Fibroblast of skin of right quadriceps (primary cell): ENCODE measurements at places on chromosomes 11 and 22.

DNA sequence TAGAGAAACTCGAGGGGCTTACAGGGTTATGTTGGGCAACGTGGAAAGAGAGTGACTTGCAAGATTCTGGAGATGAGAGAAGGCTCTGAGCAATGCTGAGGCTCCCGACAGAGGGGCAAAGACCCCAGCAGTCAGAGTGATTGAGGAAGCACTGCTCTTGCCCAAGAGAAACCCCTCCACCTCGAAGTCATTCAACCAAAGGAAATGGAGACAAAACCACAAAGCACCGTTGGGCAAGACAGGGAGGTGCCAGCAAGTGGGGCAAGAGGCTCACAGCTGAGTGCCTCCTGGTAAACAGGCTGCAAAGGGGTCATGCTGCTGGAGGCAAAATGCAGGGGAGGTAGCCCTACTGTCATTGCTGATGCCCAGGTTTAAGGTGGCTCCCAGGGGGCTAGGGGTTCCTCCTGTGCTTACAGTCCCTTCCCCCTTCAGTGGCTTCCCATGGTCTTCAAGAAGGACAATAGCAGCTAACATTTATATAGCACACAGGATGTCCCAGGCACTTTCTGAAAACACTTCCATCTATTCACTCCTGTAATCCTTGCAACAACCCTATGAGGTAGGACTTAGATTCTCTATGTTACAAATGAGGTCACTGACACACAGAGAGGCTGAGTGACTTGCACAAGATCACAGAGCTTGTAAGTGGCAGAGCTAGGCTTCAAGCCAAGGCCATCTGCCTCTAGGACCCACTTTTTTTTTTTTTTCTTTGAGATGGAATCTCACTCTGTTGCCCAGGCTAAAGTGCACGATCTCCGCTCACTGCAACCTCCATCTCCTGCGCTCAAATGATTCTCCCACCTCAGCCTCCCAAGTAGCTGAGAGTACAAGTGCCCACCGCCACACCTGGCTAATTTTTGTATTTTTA lies 18.1 kb upstream of the MYH9 start:
- DNase-seq = no peak

DNA sequence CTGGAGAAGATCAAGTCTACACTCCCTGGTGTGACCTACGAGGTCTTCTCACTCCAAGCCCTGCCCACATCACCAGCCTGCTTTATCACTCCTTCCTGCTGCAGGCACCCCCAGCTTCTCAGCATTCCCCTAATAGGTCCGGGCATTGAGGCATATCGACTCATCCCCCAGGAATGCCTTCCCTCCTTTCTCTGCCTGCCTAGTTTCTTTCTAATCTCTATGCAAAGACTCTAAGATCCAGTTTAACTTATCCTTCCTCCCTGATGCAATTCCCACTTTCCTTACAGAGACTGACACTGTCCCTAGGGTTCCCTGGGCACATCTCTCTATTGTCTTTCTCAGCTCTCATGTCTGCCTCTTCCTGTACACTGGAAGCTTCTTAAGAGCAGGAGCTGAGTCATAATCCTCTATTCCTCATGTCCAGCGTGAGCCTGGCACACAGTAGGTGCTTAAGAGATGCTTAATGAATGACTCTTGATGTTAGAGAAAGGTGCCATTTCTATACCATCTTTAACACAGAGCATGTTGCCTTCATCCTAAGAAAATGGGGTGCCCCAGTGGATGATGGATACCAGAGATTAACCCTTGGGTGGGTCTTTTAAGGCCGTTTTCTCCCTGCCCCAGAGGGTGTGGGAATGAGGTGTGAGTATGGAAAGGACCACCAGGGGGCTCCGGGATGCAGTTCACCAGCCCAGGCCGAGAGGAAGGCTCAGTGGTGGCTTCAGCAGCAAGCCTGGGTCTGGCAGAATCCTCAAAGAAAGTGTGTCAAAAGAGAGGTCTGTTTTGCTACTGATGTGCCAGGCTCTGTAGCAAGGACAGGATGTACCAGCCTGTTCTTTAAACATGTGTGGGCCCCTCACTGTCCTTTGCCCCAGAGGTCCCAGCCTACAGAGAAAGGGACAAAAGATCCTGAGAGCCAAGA lies 34.7 kb downstream of the PARVA start:
- peak; percentile 99 for DNase-seq

- DNase-seq = no peak
These were observed 9.8 kb upstream of the ANO1 start for GRCh38 chr11:70068345-70068744.

DNA sequence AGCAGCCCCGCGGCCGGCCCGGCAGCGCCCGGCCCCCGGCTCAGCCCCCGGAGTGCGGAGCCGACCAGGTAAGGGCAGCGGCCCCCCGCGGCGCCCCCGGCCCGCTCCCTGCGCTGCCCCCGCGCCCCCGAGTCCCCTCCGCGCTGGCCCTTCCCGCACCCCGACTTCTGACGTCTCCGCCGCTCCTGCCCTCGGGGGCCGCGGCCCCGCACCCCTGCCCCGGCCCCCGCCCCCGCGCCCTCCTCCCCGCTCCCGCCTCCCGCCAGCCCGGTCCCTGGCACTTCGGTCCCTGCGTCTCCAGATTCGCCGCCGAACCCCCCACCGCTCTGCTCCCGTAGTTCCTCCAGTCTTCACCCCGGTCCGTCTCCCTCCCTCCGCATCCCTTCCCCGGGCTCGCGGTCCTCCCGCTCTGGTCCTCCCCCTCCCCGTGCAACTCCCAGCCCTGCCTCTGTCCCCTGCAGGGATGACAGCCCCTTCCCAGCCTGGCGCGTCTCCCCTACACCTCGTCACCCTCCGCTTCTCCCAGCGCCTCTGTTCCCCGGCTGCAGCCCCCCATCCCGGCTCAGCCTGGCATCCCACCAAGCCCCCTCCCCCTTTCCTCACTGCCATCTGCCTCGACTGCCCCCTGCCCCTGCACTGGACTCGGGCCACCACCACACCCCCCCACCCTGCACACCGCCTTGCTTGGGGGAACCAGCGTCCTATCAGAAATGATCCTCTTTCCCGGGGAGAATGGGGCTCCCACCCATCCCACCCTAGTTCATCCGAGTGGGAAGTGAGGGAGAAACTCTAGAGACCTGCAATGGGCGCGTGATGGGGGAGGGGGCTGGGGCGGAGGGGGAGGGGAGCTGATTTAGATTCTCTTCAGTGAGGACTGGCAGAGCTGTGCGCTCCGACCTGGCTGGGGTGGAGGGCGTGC lies 531 bp downstream of the GRIK4 start:
- DNase-seq = no peak

GRCh38 chr11:6638429-6638828 lies 17.2 kb downstream of the DCHS1 start:
- DNase-seq = no peak

DNA sequence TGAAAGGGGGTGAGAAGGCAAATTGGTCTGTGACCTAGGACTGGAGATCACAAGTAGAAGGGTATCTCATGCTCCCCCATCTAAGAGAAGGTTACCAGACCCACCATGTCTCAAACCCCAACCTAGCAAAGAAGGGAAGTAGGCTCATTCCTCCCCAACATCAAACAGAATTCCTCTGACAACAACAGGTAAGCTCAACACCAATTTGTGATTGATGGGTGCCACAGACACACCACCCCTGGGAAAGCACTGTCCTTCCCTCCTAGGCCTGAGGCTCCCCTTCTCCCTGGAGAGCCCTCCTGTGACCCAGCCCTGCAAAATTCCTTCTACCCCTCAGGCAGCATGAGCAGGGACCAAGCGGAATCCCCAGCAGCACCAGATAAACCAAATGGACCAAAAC lies 154.3 kb downstream of the BUD13 start:
- DNase-seq = no peak

GRCh38 chr11:70072861-70073755 lies 5.0 kb upstream of the ANO1 start:
- DNase-seq = no peak

DNA sequence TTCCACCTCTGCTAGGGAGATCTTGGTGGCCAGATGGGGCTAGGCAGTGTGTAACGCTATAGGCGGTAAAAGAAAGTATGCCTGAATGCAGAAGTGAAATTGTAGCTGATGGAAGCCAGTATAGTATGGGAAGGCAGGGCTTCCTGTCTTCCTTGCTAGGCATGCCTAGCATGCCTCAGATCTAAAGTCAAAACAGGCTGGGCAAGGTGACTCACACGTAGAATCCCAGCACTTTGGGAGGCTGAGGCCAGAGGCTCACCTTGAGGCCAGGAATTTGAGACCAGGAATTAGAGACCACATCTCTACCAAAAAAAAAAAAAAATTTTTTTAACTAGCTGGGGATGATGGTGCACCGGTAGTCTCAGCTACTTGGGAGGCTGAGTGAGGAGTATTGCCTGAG lies 281.7 kb upstream of the MTNR1B start:
- DNase-seq = no peak

- peak; percentile 84 for DNase-seq
These were observed at the start of gene FIBIN for GRCh38 chr11:26993965-26994457. Gene FIBIN, plus strand, starts transcription at chr11:26994112. Its CDS starts 415 bp downstream, at chr11:26994527.

DNA sequence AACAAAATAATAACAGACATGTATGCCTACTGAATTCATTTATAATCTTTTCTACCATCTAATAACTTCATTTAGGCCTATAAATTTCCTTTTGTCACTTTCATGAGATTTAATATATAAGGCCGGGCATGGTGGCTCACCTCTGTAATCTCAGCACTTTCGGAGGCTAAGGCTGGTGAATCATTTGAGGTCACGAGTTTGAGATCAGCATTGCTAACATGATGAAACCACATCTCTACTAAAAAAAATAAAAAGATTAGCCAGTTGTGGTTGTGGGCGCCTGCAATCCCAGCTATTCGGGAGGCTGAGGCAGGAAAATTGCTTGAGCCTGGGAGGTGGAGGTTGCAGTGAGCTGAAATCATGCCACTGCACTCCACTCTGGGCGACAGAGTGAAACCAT lies 14.2 kb upstream of the NTM start:
- DNase-seq = peak; percentile 74

- DNase-seq = peak; percentile 56
These were observed 1.6 kb upstream of the ELFN2 start for GRCh38 chr22:37428649-37429586.

DNA sequence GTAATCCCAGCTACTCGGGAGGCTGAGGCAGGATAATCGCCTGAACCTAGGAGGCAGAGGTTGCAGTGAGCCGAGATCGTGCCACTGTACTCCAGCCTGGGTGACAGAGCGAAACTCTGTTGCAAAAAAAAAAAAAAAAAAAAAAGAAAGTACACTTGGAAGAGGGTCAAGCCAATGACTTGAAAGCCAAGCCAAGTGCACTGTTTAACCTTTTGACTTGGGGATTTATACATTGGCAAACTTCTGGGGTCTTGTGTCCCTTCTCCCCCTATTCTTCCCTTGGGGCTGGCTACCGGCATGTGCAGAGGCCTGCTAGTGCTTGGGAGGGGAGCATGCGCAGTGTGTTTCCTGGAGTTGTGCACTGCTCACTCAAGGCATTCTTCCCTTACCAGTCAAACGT lies 14.3 kb upstream of the THRSP start:
- DNase-seq = no peak
